ENCODE measurements at places on chromosomes 12 and 14. TPM values are rescaled to one million over a fixed set of nuclear protein-coding genes. Genes with fewer than 3 reads are reported as not detected.

Gene PLEKHD1
- total RNA-seq = 0.23 TPM

Gene HOXC13
- not detected for total RNA-seq

Gene TPPP2
- total RNA-seq = not detected

Gene ARF3
- total RNA-seq = 129 TPM

Gene GALNT8
- total RNA-seq = 48.0 TPM

All from diencephalon (tissue), 1 donor.